ENCODE measurements at places on chromosomes 4 and X.

- DNase-seq: no peak
These were observed 494.1 kb downstream of the CENPC start for GRCh38 chr4:67051000-67051789.

DNA sequence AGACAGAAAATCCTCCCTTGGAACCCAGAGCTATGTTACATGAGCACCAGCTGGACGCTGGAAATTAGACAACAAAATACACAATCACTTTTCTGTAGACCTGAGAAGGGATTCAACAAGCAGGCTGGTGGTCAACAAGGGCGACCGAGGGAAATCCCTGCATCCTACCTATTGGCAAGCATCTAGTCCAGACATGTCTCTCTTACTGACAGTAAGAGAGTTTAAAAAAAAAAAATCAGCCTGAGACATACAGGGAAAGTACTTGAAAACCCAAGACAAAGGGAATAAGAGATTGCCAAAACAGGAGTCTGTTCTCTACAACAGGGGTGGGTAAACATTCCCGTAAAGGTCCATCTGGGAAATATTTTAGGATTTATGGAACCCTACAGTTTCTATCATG is 108.0 kb downstream of the KDR start:
- no peak for DNase-seq

DNA sequence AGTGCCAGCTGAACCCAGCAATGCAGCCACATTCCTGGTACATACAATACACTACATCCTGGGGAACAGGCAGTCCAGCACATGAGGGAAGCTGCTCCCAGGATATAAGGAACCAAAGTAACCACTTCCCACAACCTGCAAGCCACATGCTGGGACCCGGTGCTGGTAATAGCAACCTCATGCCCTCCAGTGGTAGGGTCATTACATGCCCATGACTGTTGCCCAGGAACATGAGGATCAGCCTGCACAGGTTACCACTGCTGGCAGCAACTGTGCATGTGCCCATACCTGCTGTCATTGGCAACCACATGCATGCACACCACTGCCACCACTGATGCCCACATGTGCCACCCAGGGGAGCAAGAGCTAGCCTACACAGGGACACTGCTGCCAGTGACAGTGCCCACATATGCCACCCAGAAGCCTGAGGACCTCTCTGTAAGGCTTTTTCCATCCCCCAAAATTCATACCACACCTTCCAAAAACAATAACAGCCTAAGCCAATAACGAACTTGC is 1982.5 kb downstream of the ARAP2 start:
- no peak for DNase-seq

DNA sequence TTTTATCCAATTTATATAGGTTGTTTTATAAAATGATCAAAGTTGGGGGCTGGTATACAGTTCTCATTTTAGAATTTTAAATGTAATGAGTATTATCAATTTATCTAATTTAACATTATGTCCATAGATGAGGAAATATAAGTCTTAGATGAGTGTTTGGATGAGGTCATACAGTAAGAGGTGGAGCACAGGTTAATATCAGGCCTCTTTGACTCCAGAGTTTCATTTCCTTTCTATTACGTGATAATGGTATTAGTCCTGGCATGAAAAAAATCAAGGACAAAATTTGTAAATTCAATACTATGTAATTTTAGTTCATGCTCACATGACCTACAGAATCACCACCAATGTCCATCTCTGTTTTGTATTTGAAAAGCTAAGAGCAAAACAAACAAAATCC is 269.8 kb downstream of the FSTL5 start:
- DNase-seq: no peak

GRCh38 chr4:175453456-175453855 is 358.6 kb downstream of the GPM6A start:
- no peak for DNase-seq
